Uterus (tissue), 4 donors: ENCODE measurements at places on chromosomes 2 and 18. TPM values are rescaled to one million over a fixed set of nuclear protein-coding genes. Genes with fewer than 3 reads are reported as not detected.

Gene DTNA
- total RNA-seq, result 13.8 TPM

Gene CCDC141
- total RNA-seq, result 10.2 TPM

Gene LBX2
- 2.9 TPM for total RNA-seq

Gene CAPN13
- total RNA-seq, result 0.76 TPM

Gene TACR1
- total RNA-seq, result 1.9 TPM

Gene MTCL1
- total RNA-seq, result not detected

Gene CACNB4
- total RNA-seq, result 0.26 TPM

Gene SPATA3
- total RNA-seq, result not detected

Gene SERTAD2
- total RNA-seq, result 1.8 TPM

- no peak for DNase-seq
Measured at GRCh38 chr2:190477661-190478454, 56.7 kb downstream of the NEMP2 start.

GRCh38 chr2:48694149-48694548 lies 61.4 kb downstream of the LHCGR start:
- no peak for DNase-seq

- DNase-seq, result no peak
Measured at GRCh38 chr18:23248826-23249225, 113.5 kb downstream of the CABLES1 start.

DNA sequence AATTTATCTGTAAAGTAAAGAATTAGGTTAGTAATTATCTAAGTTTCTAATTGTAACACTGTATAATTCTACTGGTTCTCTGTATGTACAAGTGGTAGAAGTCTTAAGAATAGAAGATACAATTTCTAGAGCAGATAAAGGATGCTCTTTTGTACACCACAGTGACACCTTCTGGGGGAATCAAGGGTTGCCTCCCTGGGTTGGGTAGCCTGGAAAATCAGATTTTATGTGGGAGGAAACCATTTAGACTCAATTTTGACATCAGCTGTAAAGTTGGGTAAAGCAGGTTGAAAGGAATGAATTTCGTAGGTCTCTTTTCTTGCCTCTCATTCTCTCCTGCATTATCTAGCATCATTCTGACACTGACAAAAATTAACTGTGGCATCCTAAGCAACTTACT lies 354.8 kb downstream of the DCC start:
- no peak for DNase-seq

DNA sequence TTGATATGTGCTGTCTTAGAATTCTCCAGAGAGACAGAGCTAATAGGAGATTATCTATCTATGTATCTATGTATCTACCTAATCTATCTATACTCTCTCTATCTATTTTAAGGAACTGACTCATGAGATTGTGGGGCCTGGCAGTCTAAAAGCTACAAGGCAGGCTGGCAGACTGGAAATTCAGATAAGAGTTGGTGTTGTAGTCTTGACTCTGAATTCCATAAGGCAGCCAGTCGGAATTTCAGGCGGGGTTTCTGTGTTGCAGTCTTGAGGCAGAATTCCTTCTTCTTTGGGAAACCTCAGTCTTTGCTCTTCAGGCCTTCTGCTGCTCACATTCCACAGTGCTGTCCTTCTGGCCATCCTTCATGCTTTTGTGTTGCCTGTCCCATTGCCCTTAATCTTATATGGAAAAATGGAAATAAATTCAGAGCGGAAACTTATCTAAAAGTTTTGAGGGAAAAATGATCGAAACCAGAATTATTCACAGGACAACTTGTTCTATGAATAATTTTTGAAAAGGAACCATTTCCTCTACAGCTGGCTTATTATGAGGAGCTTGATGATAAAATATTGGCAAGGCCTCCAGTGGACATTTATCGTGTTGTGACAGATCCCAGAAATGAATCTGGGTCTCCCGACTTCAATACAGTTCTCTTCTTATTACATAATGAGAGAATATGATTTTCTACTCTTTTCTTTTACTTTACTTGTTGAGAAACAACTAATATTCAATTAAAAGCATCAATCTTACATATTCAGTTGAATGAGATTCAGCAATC lies 10.8 kb downstream of the IL1RL1 start:
- DNase-seq, result no peak

DNA sequence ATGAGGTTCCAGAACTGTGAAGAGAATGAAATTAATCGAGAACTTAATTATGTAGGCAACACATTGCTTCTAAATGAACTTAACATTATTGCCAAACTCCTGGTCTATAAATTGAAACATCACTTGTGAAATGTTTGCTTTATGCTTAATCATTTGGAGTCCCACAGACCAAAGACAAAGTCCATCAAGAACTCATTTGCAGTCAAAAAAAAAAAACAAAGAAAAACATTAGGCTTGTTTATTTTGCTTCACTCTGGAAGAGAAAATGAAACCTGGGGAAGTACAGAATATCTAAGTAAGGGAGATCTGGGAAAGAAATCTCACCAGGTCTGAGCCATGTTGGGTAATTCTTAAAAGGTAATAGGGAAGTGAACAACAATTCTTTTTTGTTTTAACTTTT lies 1363.5 kb upstream of the DDX18 start:
- no peak for DNase-seq

GRCh38 chr2:168962636-168963035 lies 61.5 kb downstream of the G6PC2 start:
- DNase-seq, result no peak

GRCh38 chr2:144328938-144329337 lies 191.0 kb downstream of the ZEB2 start:
- DNase-seq, result no peak

- no peak for DNase-seq
Measured at GRCh38 chr18:44758861-44759631, 78.4 kb downstream of the SETBP1 start.

DNA sequence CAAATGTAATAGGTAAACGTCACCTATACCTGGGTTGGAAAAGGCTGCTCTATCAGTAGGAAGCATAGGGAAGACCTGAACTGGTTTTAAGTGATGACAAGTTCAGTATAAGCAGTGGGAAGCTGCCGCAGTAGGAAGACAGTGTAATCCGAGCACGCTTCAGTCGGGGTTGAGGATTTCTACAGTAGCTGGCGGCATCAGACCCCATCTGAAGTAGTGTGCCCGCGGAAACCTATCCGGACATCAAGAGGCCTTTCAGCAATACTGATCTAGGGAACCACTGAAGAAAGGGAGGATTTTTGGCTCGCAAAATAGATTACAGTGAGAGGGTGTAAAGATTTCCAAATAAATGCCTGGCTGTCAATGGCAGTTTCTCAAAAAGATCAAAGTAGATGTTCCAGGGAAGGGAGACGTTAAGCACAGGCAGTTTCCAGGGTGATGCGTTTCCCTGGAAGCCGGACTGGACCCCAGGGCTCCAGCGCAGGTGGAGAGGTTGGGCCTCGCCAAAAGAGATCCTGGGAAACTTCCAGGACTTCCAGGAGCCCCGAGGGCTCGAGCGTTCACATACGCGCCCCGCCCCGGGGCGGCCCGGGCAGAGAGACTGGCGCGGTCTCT lies 5.3 kb downstream of the LOXL3 start:
- no peak for DNase-seq

DNA sequence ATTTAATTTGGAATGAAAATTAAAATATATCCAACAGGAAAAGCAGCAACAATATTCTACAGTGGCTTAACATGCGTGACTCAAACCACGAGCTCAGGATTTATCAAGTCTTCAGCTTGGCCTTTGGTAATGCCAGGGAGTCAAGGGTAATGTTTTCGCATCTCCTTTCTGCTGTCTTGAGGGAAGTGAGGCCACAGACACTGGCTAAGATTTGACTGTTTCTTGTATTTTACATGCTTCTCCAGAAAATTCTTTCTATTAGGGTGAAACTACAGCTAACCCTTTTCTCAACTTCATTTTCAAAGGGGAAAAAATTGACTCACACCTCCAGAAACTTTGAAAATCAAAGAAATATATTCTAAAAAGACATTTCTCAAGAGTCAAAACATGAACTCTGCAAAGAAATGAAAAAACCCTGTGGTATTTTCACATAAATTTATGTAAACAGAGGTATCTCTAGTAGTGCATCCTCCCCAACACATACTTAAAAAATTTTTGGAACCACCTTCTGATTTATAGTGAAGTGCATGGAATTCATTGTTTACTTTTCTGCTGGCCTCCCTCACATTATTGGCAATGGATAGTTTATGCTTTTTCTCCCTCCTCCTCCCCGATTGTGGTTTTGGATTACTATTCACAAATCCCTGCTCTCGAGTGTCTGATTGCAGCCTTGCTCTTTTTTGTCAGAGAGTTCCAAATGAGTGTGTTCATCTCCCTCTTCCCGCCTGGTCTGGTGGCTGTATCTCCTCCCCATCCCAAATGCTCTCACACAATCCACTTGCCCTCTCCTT lies 48.7 kb downstream of the DPP4 start:
- DNase-seq, result no peak

DNA sequence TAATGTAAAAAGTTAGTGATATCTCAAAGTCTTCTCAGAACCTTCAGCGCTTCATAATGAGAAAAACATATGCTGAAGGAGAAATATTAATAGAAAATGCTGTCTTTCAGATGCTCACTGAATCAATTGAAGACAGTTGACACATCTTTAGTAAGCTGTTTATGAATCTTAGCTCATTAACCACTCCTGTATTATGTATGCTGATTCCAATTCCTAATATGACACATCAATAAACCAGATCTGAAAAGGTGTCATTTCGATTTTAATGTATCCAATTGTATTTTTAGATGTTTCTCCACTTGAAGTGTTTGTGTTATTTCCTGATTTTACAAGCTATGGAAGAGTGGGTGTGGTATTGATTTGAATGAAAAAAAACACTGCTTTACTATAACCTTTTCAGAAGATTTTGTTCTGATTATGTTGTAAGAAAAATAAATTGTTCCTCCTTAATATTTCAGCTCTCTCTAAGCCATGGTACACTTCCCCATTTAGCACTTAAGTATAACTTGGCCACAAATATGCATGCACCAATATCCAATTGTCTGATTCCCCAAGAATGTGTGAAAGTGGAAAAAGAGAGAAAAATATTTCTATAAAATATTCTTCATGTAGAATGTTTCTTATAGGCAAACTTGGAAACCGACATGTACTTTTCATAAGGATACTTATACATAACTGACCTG lies 569.8 kb downstream of the ARHGAP15 start:
- no peak for DNase-seq

- no peak for DNase-seq
Measured at GRCh38 chr2:219514196-219514761, at the start of gene ASIC4. TSS of gene ASIC4 (plus strand) at chr2:219514482. CDS start at chr2:219514725, 243 bp downstream.

- no peak for DNase-seq
Measured at GRCh38 chr18:49756671-49757362, 56.5 kb downstream of the ACAA2 start.

DNA sequence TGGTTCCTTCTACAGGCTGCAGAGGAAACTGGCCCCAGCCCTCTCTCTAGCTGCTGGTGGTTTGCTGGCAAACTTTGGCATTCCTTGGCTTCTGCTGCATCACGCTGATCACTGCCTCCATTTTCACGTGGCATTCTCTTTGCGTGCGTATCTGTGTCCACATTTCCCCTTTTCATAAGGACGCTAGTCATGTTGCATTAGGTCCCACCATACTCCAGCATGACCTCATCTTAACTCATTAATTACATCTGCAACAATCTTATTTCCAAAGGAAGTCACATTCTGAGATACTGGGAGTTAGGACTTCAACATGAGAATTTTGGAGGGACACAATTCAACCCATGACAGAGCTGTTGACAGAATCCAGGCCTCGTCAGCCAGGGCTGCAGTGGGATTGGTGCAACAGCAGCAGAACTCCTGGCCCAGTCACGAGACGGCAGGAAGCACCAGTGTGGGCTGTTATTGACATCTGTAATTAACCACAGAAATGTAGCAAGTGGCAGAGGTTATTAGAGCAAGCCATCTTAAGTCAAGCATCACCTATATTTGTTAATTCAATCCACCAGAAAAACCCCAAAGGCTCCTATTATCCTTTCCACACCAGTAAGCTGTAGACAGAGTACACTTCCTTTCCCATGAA lies 132.4 kb downstream of the TMEM163 start:
- no peak for DNase-seq

GRCh38 chr2:202721621-202722020 lies 86.9 kb downstream of the FAM117B start:
- DNase-seq, result no peak

- DNase-seq, result no peak
Measured at GRCh38 chr18:45073556-45073955, 392.9 kb downstream of the SETBP1 start.

DNA sequence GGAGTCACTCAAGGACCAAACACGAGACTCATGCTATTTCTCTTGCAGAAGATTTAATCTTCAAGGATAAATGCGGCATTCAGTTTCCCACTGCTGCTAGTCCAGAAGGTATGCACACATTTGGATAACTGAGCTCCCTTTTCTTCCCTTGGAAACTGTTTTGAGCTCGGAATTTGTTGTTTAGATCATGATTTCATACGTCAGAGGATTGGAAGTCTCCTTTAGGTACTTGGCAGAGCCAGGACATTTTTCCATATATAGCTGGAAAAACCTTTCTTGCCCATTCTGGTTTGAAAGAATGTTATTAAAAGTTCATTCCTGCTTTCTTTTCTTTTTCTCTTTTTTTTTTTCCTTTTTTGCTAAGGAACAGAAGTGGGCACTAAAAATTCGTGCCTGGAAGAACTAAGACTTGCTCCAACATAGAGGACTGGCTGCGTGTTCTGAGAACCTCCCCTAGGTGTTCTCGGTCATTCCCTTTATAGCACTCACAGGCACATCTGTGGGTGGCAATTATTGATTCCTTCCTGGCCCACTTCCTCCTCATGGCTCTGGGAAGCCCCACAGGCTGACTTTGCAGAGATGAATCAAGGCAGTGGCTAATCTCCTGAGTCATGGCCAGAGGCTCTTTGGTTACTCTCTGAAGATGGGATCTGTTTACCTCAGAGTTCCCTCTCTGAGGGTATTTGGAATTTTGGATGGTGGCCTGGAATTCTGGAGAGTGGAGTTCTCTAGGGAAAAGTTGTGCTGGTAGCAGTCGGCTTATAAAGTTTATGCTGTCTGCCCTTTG lies 104.8 kb downstream of the PLCL1 start:
- DNase-seq, result no peak

GRCh38 chr2:178683877-178684276 lies 123.3 kb downstream of the TTN start:
- DNase-seq, result no peak

DNA sequence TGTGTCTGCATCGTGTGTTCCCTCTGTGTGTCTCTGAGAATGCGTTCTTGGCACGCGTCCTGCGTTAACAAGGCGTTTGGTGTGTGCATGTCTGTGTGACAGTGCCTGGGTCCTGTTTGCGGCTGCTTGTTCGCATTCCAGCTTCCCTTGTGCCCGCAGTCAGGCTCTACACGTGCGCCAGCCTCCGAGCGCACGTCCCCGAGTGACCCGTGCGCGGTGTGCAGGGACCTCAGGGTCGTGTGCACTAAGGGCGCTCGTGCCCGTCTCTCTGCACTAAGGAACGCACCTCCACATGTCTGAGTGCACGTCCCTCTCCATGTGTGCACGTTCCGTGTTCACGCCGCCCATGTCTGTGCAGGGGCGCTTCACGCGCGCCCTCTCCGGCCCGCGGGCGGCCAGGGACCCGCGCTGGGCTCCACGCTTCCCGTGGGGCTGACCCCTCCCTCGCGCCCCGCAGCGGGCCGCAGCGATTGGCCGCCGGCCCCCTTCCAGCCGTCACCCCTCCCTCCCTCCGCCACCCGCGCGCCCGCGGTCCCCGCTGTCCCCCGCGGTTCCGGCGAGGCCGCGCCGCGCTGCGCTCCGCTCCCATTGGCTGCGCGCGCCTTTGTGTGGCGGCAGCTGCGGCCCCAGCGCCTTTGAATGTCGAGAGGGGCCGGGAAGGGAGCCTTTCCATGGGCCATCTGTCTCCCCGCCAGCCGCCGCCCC lies 229.4 kb downstream of the HAUS1 start:
- no peak for DNase-seq
